DMS 273 treated with DMSO at 0.1 percent for 48 hours (cell line): ENCODE measurements at places on chromosomes 5 and 9.
A peak's percentile ranks its signal among the peaks of the same experiment; 100 is the strongest.

- DNase-seq: peak; percentile 72
Observed at GRCh38 chr5:109413458-109413857, 3.7 kb upstream of the PJA2 start.

DNA sequence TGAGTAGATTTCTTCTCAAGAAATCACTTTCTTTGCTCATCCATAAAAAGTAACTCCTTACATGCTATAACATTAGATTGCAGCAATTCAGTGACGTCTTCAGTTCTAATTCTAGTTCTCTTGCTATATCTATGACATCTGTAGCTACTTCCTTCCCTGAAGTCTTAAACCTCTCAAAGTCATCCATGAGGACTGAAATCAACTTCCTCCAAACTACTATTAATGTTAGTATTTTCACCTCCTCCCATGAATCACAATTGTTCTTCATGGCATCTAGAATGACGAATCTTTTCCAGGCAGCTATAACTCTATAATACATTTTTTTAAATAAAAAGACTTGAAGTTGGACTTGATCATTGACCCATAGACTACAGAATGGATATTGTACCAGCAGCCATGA lies 46.2 kb upstream of the PRRC1 start:
- no peak for DNase-seq

DNA sequence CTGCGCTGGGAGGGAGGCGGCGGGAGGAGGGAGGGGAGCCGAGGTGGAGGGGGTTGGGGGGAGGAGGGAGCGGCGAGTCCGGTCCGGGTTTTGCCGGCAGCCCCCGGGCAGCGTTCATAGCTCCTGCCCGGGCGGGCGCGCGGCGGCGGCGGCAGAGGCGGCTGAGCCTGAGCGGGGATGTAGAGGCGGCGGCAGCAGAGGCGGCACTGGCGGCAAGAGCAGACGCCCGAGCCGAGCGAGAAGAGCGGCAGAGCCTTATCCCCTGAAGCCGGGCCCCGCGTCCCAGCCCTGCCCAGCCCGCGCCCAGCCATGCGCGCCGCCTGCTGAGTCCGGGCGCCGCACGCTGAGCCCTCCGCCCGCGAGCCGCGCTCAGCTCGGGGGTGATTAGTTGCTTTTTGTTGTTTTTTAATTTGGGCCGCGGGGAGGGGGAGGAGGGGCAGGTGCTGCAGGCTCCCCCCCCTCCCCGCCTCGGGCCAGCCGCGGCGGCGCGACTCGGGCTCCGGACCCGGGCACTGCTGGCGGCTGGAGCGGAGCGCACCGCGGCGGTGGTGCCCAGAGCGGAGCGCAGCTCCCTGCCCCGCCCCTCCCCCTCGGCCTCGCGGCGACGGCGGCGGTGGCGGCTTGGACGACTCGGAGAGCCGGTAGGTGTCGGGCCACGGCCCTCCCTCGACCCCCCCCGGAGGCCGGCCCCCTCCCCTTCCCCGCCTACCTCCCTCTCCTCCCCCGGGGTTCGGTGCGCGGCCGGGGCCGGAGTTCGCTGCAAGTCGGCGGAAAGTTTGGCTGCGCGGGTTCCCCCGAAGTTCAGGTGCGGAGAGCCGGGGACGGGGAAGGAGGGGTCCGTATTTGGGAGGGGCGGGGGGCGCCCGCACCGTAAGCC lies at the start of gene CXXC5:
Gene CXXC5, plus strand, starts transcription at position 145 of the 877 bp plus-strand sequence. CDS start 32,175 bp downstream, outside the sequence.
- peak; percentile 46 for DNase-seq

- no peak for DNase-seq
Observed at GRCh38 chr5:146697211-146697610, 181.2 kb upstream of the GPR151 start.

DNA sequence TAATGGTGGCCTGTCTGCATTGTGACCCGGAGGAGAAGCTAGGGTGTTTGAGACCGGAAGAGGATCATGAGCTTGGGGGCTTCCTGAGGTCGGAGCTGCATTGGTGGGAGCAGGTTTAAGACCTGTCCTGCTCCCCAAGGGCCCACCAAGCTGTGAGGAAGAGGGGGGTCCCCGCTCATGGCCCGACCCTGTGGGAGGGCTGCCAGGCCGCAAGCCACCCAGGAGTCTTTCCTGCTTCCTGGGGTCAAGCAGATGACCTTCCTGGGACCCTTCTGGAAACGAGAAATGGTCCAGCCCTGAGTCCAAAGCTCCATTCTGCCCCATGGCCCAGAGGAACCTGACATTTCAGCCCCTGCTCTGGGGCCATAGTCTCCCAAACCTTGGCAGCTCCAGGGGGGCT lies 61.5 kb upstream of the RNU6ATAC start:
- no peak for DNase-seq

GRCh38 chr5:109678447-109678846 lies 11.3 kb upstream of the MAN2A1 start:
- no peak for DNase-seq

GRCh38 chr5:65461490-65461889 lies 20.2 kb downstream of the ADAMTS6 start:
- no peak for DNase-seq

GRCh38 chr5:1882337-1883119 lies at the start of gene IRX4:
TSS of gene IRX4 (minus strand) at chr5:1882925. CDS start at chr5:1882647, 278 bp downstream.
- no peak for DNase-seq
